Left ventricle myocardium superior (tissue), 1 donor: ENCODE measurements at places on chromosomes 11 and 22.

DNA sequence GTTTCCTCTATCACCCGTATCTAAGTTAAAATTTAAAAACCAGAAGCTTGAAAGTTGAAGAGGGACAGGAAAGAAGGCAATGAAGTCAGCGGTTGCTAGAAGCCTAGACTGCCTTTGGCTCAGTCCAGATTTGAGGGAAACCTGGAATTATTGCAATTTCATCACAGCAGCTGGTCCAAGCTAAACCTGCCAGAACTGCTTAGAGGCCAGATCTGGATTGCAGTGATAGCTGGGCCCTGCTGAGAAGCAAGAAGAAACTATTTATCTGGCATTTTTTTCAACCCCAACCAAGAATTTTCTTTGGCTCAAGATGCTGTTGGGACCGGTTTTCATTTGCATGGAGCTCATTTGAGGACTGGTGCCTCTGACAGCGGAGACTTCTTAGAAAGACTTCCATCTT is 121.5 kb upstream of the TEAD1 start:
- DNase-seq: no peak

- DNase-seq: no peak
These were observed 592 bp upstream of the NLRX1 start for GRCh38 chr11:119167933-119168332.

DNA sequence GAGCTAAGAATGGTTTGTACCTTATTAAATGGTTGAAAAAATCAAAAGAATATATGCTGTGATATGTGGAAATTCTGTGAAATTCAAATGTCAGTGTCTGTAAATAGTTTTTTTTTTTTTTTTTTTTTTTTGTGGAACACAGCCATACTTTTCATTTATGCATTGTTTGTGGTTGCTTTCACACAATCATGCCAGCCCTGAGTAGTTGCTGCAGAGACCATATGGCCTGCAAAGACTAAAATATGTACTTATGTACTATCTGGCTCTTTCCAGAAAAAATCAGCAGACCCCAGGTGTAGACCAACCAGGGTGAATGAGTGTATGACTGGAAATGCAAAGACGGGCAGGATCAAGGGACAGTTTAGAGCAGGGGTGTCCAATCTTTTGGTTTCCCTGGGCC is 98.3 kb downstream of the PTPRJ start:
- DNase-seq: no peak

GRCh38 chr11:35798423-35798822 is 135.8 kb downstream of the TRIM44 start:
- no peak for DNase-seq

DNA sequence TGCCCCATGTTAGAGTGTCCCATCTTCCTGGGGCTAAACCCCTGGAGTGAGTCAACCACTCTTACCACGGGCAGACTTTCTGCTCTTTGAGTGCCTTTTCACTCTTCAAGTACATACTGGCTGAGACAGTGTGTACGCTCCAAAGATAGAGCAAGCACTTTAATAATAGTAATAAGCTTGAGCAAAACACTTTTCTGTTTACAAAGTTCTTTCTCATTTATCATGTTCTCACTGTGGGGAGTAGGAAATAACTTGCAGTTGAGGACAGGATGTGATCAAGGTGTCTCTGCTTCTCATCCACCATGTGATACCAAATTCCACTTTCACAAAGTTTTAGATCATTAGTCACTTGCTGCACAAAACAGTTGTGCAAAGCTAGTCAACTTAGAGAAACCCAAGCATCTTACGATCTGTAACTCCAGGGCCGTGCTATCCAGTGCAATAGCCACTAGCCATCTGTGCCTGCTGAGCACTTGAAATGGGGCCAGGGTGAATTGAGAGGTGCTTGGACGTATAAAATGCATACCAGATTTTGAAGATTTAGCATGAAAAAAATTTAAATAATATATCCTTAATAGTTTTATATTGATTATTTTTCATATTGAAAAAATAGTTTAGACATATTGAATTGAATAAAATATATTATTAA is 135.3 kb downstream of the KIF18A start:
- no peak for DNase-seq

GRCh38 chr11:34680206-34680605 is 59.3 kb downstream of the EHF start:
- no peak for DNase-seq

- DNase-seq: no peak
These were observed 69.2 kb downstream of the GDPD4 start for GRCh38 chr11:77232242-77232641.

- no peak for DNase-seq
These were observed 807.2 kb downstream of the TBC1D22A start for GRCh38 chr22:47569389-47570299.

GRCh38 chr22:26127556-26127955 is 41.7 kb upstream of the SEZ6L start:
- DNase-seq: no peak

GRCh38 chr11:64804346-64805210 is 1.6 kb upstream of the MAP4K2 start:
- no peak for DNase-seq

DNA sequence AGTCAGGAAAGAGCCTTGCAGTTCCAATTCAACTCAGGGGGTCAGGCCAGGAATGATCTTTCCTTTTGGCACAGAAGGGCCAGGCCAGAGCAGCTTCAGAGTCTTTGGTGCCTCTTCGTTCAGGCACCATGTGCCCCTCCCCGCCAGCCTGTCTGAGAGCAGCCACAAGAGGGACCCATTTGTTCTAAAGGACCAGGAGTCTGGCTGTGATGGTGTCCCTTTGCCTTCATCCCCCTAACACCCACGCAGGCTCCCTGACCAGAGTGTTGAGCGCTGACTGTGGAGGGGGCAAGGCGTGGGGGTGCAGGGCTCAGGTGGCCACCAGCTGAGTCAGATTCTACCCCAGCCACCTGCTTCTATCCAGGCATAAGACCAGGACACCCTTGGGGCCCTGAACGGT is 156.4 kb downstream of the TTC17 start:
- DNase-seq: no peak

- DNase-seq: no peak
These were observed 18.7 kb downstream of the TRIM44 start for GRCh38 chr11:35681163-35681767.

GRCh38 chr22:49286181-49286760 is 541.4 kb downstream of the BRD1 start:
- DNase-seq: no peak

DNA sequence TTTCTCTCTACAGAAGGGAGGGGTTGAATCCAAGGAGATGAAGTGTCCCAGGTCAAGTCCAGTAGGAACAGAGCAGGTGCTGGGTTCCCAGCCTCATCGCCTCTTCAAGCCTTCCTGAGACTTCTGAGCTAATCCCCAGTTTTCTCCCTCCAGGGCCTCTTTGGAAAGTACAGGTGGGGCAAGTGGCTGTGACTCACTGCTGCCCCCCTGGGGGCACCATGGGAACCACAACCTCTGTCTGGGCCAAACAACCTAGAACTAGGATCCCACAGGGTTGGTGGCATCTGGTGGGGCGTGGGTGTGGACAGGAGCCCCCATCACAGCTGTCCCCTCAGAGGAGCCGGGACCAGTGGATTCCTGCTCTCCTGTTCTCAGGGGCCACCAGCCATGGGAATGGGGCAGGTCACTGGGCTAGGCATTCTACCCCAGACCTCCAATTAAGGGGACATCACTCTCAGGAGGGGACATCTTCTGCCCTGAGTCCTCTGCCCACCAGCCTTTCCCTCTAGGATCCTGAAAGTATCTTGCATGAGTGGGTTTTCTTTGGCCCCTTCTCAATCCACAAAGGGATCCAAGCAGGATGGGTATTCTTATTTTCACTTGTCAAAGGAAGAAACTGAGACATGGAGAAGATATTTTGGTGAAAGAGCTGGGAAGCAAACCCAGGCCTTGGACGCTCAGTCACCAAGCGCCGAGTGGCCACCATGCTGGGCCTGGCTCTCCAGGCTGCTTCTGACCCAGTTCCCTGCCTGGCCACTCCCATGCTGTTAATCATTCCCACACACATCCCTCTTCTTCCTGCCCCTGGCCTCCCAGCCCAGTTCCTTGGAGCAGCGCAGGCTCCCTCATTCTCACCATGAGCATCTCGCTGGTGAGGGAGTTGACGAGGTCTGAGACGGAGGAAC is 23.8 kb downstream of the LRRC10B start:
- DNase-seq: peak; percentile 48

GRCh38 chr11:57649826-57650738 is at the start of gene YPEL4:
YPEL4 (minus strand) TSS chr11:57649912; CDS start chr11:57647107, 2,805 bp downstream.
- peak; percentile 46 for DNase-seq

- DNase-seq: peak; percentile 80
These were observed 66.8 kb downstream of the LARGE1 start for GRCh38 chr22:33853200-33854097.
